ENCODE measurements at places on chromosomes 4 and X.

- DNase-seq: no peak
Observed at GRCh38 chr4:14504162-14504561, 498.1 kb upstream of the CPEB2 start.

DNA sequence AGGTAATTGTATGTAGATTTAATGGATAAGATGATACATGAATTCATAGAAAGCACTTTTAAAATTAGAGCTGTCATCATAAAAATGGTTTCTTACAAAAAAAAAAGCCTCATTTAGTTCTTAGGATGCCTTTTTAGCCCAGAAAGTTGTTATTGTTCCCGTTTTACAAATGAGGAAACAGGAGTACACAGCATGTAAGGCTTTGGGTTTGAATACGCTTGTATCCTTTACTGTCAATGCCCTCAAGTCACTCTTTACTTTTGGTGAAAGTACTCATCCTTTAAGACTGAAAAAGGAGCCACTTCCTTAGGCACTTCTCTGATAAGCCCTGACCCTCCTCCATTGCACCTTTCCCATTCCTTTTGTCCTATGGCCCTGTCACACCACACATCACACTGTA is 4.9 kb downstream of the EREG start:
- DNase-seq: no peak

- DNase-seq: no peak
Observed at GRCh38 chr4:2419814-2420213, 1.1 kb downstream of the CFAP99 start.

DNA sequence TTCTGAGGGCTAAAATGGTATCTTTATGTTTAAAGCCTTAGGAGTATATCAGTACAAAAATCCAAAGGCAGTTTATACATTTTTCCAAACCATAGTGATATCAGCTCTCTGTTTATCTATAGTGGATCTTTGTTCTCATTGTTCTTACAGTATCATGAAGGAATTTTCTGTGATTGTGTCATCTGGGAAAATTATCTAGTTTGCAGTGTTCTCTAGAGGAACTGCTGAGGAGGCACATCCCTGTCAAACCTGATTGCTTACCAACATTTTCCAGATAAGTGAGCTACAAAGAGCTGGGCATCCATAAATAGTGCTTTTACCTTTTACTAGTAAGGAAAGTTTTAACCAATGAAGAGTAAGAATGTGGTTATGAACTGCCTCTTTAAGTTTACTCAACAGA is 44.9 kb upstream of the SLC25A31 start:
- no peak for DNase-seq

DNA sequence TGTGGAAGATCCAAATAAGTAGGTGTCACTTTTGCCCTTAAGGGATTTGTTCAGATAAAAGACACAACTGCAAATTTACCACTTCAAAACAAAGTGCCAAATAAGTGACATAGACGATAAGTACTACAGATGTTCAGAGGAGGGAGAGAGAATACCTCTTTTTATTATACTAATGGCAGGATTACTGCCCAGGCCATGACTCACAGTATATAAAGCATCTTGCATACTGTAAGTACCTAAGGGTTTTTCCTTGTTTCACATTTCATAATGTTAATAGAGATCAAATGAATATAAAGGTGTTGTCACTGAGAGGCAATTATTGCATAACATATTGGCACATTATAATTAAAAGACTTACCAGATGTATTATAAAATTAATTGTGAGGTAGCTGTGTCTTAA is 46.4 kb downstream of the PTPN13 start:
- DNase-seq: no peak

DNA sequence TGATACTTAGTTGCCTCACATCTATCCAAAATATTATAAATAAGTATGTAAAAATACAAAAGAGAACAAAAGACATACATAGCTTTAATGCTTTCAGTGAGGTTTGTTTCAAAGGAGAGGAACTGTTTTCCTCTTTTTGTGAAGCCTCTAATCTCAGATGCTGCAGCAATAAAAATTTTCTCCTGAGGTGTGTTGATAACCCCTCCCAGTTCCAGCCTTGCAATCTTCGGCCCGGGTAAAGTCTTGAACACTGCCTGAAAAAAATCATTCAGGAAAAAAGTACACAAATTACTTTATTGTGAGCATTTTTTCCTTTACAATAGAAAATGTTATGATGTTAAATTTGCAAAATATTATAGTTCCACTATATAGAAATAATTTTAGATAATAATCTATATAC is 8.8 kb downstream of the BBS7 start:
- DNase-seq: no peak

- DNase-seq: no peak
Observed at GRCh38 chr4:10606483-10607155, 77.9 kb downstream of the CLNK start.

DNA sequence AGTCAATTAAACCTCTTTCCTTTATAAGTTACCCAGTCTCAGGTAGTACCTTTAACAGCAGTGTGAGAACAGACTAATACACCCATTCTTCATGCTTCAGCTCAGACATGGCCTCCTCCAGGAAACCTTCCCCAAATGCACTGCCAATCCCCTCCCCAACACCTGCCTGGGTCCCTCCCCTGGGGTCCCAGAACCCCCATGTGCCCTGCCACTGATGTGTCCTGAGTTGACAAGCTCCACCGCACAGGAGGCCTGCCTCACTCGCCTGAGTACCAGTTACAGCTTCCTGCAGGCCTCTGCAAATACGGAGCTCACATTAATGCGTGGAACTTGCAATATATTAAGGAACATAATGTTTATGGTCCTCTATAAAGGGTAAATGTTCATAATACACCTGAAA is 34.9 kb upstream of the CRMP1 start:
- DNase-seq: no peak

GRCh38 chr4:93918856-93919255 is 90.3 kb downstream of the ATOH1 start:
- DNase-seq: no peak

DNA sequence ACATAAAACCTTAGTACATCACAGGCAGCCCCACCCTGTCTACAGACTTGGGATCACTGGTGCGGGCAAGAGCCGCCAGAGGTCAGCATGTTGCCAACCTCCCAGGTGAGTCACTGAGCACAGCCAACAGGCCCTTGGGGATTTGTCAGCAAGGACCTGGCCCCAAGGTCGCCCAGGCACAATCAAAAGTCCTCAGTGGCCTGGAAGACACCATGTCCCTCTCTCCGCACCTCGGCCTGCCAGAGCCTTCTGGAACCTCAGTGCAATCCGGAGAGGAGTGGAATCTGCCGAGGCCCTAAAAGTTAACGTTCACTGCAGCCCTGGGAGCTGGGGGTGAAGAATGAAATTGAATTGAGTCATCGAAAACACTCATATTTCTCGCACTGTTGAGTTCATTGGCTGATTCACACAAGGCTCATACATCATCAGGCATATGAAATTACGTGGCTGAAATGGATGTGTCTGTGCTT is 74.3 kb downstream of the WFS1 start:
- peak; percentile 81 for DNase-seq

- no peak for DNase-seq
Observed at GRCh38 chrX:97311066-97311778, 427.5 kb downstream of the RPA4 start.

DNA sequence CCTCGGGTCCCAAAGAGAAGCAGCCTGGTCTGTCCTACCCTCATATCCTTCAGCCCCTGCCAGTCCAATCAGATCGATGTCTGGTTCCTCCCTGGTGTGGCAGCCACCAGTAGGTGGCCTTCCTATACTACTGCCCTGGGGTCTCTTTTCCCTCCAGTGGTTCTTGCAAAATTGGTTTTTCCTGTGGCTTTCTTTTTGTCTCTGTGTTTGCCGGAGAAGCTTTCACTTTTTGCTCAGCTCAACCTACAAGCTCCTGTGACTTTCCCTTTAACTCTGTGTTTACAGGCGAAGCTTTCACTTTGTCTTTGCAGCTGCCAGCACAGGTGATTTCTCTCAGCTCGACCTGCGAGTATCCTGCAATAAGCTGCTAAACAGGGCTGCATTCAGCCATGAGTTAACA is 46.8 kb downstream of the UGT2A3 start:
- DNase-seq: no peak

DNA sequence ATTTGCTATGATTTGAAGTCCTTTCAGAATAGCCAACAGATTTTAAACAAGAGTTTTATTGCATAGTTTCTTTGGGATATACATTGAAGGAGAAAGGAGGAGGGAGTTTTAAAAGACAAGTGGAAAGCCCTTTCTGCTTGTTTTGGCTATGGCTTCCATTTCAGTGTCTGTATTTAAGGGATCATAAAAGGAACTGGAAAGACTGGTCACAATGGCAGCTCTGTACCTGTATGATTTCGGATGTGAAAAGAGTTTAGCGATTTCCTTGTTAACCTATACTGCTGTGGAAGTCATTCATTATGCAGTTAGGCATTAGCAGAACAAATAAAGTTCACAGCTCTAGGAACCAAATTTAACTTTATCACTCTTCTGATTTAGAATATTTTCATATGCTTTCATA is 60.7 kb downstream of the TET2 start:
- no peak for DNase-seq

- no peak for DNase-seq
Observed at GRCh38 chr4:100450449-100450848, 67.4 kb downstream of the EMCN start.

- no peak for DNase-seq
Observed at GRCh38 chr4:38365261-38365660, 298.7 kb upstream of the KLF3 start.

- DNase-seq: no peak
Observed at GRCh38 chrX:109384699-109385098, 97.2 kb downstream of the GUCY2F start.

DNA sequence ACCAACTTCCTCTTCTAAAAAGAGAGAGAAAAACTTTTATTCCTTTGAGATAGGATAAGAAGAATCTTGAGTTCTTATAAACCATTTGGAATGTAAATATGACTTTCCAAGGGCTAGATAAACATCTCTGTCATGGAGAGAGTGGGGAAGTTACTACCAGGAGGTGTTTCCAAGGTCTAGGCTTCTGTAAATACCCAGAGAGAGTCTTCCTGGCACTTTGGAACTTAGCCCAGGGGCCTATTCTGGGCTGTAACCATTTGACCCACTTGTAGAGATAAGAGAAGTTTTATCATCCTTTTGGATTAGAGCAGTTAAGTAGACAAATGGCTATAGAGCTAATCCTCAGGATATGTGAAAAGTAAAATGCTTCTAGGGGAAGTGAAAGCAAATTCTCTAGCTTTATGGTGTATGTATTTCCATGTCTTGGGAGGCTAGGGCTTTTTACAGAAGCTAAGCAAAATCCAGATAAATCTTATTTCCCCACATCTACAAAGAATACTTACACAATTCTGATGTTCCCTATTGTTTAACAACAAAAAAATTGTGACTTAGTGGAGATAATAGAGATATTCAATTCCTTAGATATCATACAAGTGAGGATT is 51.1 kb downstream of the MCUB start:
- DNase-seq: no peak

GRCh38 chr4:56804551-56804950 is 16.9 kb downstream of the SPINK2 start:
- DNase-seq: no peak

DNA sequence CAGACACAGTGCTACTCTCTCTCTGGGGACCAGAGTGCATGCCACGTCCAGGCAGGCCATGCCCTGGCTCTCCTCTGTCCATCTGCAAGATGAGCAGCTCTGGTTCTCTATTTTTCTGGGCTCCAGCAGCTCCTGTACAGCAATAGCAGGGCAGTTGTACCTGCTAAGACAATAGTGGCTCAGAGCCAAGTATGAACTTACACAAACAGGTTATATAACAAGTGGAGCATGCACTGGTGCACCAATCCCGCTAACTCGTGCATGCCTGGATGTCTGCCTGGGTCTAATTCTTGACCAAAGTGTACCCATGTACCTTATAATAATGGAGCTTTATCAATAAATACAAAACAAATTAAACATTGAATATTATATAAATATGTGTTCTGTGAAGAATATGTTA is 392.3 kb downstream of the CENPC start:
- no peak for DNase-seq

DNA sequence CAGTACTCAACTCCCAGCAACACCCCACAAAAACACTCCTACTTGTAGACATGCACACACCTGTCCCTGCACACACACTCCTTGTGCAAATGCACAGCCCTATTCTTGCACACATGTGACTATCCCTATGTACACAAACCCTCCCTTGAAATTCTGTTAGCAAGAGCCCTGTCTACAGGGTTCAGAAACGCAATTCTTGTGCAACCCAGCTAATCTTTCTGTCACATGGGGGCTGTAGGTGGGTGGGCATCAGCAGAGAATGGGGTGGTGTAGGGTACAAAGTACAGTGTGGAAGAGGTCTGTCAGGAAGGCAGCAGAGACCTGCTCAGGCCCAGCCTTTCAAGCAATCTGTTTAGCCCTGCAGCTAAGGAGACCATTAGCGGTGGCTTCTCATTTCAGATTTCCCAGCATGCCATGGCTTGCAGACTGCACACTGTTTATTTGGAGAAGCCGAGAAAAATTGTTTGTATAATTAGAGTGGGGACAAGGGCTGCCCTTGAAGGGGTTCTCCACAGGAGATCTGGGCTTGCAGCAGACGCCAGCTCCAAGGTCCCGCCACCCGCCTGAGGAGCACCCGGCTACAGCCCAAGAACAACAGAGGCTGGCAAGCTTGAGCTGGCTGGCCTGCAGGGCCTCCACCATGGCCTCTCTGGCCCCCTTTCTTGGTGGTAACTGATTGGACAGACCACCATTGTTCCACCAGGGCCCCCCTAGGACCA is 144.0 kb upstream of the PJA1 start:
- no peak for DNase-seq

DNA sequence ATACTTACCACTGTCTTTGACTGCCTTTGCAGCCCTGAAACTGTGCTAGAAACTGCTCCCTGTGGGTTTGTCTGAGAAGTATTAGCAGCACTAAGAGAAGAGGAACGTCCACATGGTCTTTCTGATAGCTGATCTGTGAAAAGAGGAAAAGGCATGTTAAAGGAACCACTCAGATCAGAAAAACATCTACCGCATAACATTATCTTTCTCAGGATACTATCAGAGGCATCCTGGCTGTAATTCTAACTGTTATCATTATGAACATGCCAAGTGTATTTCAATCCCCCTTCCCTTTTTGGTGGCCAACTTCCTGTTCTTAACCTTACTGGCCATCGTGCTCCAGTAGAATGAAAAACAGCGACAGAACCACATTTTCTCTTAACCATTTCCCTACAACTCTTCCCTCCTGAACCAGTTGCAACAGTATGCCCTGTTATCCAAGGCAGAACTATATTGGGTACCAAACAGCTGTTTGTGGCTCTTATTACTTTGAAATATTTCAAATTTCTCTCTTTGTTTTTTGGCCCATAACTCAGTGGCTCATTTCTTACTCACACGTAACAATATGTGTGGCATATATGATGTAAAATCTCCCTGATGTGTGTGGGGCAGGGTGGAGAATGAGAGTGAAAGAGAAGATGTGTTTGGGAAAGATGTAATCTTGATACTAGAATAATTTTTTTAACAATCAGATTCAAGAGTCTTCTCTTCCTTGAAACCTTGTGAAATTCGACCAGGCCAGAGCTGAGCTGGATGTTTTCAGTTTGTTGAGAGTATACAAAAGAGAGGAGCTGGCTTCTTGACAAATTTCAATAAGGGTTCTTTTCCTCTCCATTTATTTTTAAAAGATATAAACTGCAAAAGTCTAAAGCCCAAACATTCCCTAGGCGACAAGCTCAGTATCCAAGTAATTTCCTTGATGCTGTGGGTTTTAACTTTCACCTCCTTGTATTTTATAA is 35.2 kb downstream of the ARHGEF6 start:
- no peak for DNase-seq
